ENCODE measurements at places on chromosomes 16 and 17.

DNA sequence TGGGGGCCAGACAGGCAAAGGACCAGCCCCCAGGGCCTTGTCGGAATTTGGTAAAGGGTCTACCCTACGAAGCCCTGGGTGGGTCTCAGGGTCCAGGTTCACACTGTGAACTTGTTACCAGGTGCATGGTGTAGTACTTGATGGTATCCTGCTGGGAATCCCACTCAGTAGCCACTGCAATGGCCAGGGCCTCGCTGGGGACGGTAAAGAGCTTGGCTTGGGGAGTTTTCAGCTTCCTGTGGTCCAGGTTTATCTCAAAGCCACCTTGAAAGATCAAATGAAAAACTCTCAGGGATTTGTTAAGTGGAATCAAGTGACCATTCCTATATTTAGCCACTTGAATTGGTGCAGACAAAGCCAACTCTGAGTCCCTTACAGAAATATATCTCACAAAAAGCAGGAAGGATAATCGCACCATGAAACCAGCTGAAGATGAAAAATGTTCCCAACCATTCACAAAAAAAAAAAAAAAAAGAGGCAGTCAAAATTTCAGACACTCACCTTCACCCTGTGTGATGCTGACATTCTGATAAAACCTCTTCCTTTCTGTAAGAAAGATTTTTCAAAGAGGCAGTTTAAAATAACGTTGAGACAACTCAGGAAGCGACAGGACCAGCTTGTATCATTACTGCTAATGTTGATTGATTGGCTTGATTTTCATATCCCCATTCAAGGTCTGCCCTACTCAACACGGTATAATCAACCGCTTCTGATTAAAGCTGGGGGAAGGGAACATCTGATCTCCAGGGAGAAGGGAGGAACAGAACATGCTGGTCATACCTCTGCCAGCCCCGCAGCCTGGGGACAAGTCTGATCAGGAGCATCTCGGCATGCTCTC is 10.6 kb downstream of the ATPAF2 start:
- DNase-seq: no peak

DNA sequence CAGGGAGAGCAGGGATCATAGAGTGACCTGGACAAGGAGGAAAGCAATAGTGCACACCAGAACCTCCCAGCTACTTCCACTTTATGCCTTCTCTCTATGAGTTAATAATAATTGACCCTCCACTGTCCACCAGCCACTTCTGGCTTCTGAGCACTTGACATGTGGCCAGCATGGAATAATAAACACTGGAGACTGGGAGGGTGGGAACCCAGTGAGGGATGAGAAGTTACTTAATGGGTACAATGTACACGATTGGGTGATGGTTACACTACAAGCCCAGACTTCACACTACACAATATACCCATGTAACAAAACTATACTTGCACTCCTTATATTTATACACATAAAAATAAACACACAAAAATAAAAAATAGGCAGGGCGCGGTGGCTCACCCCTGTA is 11.4 kb downstream of the CDC42EP4 start:
- no peak for DNase-seq

DNA sequence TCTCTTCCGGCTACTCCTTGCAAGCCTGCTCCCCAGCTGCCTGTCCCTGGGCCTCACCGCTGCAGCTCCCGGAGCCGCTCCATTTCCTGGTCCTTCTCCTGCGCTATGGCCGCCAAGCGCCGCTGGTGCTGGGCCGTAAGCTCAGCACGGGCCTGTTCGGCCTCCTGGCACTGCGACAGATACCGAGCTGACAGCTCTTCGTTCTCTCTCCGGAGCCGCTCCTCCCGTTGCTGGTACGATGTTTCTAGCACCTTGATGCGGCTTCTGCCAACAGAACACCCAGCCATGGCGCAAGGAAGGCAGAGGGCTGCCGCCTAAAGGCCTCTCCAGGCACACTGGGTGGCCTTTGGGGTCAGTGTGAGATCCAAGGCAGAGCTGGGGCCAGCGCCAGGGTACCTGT is 14.9 kb upstream of the MRPL38 start:
- no peak for DNase-seq

DNA sequence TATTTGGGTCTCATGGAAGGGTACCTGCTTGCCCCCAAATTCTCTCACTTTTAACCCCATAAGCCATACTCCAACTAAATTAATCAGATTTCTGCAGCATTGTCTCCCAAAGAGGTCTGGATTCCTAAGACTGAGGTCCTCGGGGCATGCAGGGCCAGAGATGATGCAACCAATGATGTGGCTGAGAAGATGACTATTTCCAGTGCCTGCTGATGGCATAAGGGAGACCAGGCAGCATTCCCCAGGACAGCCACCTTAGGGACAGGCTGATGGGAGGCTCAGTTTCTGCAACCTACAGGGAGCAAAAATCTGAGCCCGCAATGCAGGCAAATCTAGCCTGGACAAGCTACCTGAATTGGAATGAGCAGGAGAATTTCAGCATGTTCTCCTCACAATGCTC is 76.8 kb upstream of the ASIC2 start:
- DNase-seq: no peak

DNA sequence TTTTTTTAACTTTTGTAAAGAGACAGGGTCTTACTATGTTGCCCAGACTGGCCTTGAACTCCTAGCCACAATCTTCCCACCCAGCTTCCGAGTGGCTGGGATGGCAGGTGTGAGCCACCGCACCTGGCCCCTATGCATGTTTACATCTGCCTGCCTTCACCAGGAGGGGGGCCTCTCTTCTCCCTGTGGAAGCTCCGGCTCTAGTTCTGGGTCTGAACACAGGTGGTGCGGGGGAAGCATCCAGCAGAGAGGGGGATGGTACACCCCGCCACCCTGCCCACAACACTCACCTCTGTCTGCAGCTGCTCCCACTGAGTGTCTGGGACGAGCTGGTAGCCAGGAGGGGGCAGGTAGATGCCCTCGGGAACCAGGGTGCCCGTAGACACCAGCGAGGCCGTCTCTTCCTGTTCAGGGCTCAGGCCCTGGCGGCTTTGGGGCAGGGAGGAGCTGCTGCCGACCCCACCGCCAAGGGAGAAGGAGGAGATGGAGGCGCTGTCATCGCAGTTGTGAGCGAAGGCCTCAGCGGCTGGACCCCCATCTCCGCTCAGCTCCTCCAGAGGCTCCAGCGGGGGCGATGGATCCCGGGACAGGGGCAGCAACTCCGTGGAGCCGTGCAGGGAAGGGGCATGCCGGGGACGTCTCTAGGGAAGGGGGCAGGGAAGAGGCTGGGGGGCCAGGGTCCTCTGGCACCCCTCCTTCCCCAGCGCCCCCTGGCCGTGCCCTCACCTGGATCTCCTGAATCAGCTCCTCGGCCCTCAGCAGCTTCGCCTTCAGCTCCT is 10.9 kb downstream of the RABEP2 start:
- no peak for DNase-seq

Data from AG20443 (cell line).